ENCODE measurements at places on chromosomes 12 and 14.

DNA sequence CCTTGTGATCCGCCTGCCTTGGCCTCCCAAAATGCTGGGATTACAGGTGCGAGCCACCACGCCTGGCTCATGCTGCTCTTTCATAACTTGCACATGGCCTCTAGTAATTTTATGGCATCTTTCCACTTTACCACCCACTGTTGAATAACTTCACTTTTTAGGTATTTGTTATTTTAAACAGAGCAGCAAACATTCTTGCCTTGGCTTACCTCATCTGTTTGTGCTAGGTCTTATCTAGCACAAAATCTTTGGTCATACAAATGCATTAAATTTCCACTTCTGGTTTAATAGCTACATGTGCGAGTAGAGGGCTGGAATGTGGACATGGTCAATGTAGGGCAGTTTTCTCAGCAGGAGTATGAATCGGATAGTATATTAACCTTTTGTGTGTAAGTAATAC is 38.8 kb upstream of the ATF7IP start:
- no peak for DNase-seq

DNA sequence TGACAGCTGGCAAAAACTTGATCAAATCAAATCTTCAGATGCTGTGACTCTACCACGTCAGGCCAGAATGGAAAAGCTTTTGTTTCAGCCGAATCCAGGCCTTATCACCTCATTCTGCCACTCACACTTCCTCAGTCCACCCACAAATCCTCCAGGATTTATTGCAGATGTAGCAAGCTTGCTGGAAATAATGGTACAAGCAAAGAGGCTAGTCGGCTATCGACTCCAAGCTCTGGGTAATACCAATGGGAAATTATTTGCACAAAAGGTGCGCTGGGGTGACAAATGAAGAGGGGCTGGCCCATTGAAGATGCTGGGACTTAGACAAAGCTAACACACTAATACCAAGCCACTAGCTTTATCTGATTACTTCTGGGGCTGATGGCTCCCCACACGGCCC is 250.5 kb downstream of the ASCL1 start:
- DNase-seq = no peak

GRCh38 chr12:129753586-129753985 is 150.2 kb downstream of the TMEM132D start:
- DNase-seq = no peak

GRCh38 chr12:84924981-84925380 is 12.4 kb upstream of the SLC6A15 start:
- DNase-seq = no peak

DNA sequence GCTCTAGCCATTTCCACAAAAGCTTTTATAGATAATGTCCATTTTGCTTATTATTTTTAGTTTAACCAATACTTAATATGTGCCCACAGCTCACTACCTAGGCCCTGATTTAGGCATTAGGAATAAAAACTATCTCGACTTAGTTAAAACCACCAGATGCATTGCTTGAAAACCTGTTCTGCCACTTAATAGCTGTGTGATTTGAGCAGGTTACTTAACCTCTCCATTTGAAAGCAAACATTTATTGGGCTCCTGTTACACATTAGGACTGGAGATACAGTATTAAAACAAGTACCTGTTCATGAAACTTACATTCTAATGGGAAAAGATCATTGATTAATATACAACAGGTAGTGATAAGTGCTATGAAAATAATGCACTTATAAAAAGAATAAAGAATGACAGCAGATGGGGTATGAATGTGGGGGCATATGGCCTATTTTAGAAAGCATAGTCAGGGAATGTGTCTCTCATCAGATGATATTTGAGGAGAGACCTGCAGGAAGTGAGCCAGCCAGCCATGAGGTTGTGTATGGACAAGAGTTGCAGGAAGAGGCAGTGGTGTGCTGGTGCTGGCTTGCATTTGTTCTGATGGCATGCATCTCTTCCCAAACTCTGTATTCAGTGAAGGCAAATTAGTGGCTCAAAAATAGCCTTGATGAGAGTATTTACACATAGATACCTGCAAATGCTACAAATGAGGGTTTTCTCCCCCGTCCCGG is 34.3 kb downstream of the NOPCHAP1 start:
- no peak for DNase-seq

GRCh38 chr12:107435520-107435919 is 250.1 kb upstream of the PWP1 start:
- DNase-seq = no peak

DNA sequence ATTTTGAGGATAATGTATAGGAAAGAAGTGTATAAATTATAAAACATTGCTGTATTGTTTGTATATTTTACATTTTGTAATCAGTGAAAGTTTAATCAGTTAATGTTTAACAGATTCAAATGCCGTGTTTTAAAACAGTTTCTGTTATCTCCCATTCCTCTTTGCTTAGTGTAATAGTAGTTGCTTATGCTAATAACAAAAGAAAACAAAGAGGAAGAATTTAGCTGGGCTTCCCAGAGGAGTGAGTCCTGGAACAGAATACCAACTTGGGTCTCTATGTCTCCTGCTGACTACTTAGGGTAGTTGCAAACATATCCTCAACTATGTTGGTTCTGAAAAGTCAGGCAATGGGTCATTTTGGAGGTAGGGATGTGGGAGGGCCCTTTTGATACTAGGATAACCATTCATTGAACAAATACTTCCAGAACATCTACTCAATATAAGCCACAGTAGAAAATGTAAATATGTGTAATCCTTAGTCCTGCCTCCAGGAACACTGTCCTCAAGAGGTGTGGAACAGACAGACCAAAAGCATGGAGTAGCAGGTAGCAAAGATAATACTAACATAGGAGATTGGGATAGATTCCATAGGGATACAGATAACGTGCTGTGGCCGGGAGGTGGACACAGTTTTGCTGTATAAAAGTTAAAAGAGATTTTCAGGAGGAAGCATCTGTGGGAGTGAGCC is 36.1 kb upstream of the EVL start:
- DNase-seq = no peak

DNA sequence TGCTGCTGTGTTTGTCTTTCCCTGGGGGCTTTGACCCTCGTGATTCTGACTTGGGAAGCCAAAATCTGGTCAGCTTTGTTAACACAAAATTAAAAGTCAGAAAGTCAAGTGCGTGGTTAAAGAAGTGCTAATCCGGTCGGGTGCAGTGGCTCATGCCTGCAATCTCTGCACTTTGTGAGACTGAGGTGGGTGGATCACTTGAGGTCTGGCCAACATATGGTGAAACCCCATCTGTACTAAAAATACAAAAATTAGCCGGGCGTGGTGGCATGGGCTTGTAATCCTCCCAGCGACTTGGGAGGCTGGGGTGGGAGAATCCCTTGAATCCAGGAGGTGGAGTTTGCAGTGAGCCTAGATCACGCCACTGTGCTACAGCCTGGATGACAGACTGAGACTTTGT is 844.6 kb downstream of the VRK1 start:
- no peak for DNase-seq

- no peak for DNase-seq
Observed at GRCh38 chr14:96267336-96267735, 11.3 kb downstream of the BDKRB1 start.

DNA sequence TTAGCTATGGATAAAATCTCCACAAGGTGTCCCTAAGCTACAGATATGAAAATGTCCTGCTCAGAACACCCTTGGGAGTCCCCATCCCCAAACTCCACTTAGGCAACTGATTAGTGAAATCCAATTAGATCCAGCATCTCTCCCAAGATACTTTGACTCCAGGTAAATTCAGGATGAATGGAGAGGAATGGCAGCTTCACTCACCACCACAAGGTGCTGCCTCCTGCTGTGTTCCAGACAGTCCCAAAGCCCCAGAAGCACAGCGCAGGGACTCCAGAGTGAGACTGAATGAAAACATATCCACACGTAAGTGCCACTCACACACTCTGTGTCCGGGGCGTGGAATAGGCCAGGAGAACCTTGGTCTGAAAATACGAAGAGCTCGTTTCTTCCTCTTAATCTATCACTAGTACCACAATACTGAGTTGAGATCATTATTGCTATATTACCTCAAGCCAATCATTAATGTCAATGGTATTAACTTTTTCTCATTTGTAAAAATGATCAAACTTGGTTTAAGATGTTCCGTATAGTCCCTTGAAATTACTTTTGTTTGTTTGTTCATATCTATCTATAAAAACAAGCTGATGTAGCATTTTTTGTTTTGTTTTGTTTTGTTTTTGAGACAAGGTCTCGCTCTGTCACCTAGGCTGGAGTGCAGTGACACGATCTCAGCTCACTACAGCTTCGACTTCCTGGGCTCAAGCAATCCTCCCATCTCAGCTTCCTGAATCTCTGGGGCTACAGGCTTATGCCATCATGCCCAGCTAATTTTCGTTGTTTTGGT is 70.0 kb upstream of the BICD1 start:
- DNase-seq = no peak

DNA sequence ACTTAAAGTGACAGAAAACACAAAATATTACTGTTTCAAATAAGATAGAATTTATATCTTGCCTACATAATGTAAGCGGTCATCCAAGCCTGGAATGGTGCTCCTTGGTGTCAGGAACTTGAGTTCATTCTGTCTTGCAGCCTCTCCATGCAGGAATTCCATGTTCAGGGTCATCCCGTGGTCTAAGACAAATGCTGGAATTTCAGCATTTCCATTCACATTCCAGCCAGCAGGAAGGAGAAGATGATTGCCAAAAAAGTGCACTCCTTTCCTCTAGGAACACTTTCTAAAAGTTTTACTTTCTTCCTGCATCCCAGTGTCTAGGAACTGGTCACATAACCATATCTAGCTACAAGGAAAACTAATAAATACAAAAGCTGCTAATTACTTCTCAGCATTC is 106.3 kb downstream of the PTPRO start:
- DNase-seq = no peak

DNA sequence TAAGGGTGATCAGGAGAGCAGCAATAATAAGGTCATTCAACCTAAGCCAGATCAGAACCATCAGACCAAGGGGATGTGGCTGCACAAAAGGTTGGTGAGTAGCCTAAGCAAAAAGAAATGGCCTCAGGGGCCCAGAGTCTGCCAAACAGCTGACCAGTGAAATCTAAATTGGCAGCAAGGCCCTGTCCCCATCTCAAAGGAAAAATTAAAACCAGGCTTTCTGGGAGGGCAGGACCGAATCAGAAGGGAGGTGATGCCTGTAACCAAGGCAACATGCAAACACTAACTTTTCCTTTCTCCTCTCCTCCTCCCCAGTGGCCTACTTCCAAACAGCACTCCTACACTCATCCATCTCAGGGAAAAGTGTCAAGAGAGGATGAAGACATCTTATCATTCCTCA is 256.4 kb downstream of the NUAK1 start:
- DNase-seq = no peak

GRCh38 chr12:88729196-88729595 is 148.9 kb upstream of the KITLG start:
- DNase-seq = no peak

- DNase-seq = no peak
Observed at GRCh38 chr12:40261937-40262336, 37.1 kb downstream of the LRRK2 start.

DNA sequence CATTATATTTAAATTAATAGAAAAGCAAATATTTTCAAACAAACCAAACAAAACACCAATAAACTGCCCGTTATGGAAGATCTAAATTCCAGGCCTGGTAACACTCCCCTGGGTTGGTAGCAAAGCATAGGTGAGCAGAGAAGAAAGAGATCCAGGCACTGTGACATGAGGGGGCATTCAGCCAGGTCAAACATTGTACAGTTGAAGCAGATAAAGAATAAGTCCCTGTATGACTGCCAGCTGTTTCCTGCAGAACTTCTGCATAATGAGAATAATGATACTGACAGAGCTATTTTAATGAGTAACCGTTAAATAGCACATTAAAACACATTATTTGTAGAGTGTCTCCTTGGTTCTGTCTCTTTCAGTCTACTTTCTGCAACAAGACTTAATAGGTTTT is 35.4 kb downstream of the SLC38A1 start:
- DNase-seq = no peak

DNA sequence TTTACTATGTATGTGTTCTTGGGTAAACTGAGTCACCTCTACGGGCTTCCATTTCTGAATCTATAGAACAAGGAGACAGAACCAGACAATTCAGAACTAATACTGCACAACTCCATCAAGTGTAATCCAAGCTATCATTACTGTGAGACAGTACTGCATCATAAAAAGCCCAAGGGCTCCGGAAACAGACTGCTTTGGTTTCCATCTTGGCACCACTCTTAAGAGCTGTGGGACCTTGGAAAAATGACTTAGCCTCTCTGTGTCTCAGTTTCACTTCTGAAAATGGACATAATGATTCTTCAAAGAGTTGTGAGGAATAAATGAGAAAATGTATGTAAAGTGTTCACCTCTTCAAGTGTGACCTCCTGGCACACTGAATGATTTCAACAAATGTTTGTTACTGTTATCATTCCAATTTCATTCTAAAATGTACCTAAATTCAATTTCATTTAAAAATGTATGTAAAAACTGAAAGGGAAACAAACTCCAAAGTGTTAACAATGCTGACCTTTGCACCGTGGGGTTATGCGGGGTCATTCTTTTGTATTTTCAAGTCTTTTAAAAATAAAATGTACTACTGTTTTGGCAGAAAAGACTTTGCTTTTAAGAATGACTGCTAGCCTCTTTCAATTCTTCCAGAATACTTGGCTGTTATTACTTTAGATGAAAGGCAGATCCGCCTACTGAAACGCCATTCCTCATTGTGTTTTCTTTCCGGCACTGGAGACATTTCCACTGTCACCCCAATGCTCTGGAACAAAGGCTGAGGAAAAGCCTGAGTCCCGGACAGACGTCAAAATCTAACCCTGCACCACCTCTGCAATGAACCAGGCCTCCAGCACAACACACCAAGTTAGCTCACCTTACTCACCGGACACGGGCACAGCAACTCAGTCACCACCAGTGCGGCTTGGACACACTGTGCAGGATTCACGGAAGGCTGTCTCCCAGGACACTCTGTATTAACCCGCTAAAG is 62.8 kb downstream of the TMCC3 start:
- DNase-seq = no peak

GRCh38 chr12:116222358-116222757 is 55.1 kb downstream of the MED13L start:
- DNase-seq = peak; percentile 2

DNA sequence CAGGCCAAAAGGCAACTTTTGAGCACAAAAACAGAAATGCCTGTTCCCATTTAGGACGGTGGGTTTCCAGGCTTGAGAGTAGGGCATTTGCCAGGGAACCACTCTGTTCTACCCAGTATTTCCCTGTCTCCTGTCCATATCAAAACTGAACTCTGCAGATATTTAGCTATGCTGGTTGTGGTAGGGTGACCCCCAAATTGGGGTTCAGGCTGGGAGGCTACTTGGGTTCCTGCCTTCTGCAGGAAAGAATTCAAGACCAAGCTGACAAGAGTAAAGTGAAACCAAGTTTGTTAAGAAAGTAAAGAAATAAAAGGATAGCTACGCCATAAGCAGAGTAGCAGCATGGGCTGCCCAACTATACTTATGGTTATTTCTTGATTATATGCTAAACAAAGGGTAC is 3.6 kb upstream of the BLTP3B start:
- no peak for DNase-seq

- DNase-seq = no peak
Observed at GRCh38 chr12:14327711-14328110, 37.8 kb upstream of the ATF7IP start.
